ENCODE measurements at places on chromosomes 1 and 21.

DNA sequence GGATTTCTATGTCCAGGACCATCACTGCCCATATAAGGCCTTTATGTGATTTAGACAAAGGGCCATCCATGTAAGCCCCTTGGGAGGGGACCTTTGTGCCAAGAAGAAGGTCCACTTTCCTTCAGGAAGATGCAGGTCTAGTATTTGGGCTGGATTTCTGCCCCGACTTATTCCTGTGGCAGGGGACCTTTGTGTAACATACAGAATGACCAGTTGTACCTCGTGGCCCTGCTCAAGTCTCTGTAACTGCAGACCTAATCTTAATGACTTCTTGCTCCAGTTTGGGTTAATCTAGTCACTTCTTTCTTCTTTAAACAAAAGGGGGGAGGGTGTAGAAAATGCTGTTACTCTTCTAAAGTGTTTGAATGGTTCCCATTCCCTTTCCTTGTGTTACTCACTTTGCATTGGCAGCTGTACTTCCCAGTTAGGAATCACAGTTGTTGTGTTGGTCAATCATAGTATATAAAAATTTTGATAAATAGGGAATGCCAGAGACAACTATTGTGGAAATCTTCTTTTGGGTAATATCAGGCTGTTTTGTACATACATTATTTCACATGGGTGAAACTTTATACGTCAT is 54.2 kb downstream of the MIGA1 start:
- DNase-seq = no peak

- no peak for DNase-seq
These were observed 51.3 kb upstream of the IVNS1ABP start for GRCh38 chr1:185368313-185368855.

- DNase-seq = no peak
These were observed 1.1 kb upstream of the ATP8B2 start for GRCh38 chr1:154324241-154324640.

DNA sequence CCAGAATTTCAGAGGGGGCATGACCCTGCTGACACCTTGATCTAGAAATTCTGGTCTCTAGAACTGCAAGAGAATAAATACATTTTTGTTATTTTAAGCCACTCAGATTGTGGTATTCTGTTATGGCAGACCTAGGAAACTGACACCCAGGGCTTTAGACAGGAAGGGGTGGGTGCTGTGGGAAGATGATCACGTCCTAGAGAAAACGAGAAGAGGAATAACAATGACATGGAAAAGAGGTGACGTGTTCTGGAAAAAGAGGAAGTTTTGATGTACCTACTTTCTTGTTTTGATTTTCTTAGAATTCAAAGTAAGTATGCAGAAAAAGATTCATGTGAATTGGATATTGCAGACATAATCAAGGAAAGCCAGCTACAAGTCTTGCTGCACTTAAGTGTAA is 232.9 kb upstream of the RUNX1 start:
- no peak for DNase-seq

DNA sequence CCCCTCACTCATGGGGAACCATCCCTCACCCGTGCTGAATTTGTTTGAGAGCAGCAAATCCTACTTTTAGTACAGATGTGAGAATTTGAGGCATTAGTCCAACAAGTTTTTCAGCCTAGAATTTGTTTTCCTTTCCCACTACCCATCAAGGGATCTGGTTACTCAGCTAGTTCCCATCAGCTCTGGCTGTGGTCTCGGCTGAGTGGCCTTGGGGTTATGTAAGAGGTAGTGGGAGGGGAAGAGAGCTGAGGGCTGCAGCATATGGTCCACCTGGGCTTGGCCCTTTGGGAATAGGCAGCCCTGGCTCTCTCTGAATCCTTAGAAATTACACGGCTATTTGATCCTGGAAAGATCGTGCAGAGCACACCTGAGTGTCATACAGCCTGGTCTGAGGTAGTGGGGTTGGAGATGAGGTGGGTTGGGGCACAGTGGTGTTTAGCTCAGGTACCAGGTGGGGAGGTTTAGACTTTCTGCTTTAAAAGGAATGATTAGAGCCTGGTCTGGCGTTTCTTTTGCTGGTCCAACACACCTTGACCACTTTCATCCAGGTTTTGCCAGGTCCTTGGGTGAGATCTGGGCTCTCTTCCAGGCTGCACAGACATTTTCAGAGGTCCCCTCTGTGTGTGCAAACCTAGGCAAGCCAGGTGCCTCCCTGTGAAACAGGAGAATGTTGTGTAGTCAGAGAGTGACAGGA is 4.2 kb downstream of the GSTM4 start:
- no peak for DNase-seq

- no peak for DNase-seq
These were observed 1.7 kb downstream of the CEP170 start for GRCh38 chr1:243253211-243253925.

- DNase-seq = no peak
These were observed 15.2 kb downstream of the NR5A2 start for GRCh38 chr1:200042552-200043335.

GRCh38 chr1:36942148-36942547 is 92.2 kb downstream of the GRIK3 start:
- no peak for DNase-seq

DNA sequence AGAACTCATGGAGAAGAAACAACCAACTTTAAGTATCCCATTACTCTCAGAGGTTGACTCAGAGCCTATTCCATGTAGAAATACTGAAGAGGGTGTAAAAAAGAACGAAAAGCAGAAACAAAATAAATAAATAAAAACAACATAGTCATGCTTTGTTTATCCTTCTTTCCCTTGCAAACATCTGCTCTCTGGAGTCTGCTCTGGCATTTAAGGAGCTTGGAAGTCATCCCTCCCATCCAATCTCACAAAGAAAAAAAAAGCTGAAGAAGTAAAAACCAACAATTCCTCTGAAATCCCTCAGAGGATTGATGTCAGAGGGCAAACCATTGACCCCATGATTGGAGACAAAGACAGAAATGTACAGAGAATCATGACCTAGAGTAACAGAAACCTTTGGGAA is 302.6 kb upstream of the GREM2 start:
- no peak for DNase-seq

- no peak for DNase-seq
These were observed 113.9 kb downstream of the DSCAM start for GRCh38 chr21:40733024-40733397.

- DNase-seq = no peak
These were observed 40.8 kb upstream of the EFHD2 start for GRCh38 chr1:15368888-15369287.

DNA sequence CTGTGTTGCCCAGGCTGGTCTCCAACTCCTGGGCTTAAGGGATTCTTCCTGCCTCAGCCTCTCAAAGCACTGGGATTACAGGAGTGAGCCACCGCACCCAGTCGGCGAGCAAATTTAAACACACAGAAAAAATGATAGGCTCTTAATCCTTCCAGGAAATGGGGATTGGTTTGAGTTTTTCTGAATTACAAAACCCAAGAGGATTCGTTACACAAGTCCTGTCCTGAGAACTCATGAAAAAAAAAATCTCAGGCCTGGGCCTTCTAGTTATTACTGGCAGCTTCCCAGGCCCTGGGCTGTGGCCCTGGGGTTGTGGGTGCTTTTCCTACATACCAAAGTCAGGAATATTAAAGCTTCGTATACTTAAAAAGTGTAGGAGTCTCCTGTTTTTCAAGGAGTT is 6.3 kb upstream of the IFNGR2 start:
- DNase-seq = no peak

- no peak for DNase-seq
These were observed 102.9 kb downstream of the VAV3 start for GRCh38 chr1:107862064-107862463.

GRCh38 chr1:234544087-234544579 is 65.2 kb upstream of the TARBP1 start:
- DNase-seq = no peak

- no peak for DNase-seq
These were observed 89.6 kb downstream of the NAV1 start for GRCh38 chr1:201628490-201628889.

- DNase-seq = no peak
These were observed 140.1 kb downstream of the TOMM20 start for GRCh38 chr1:234988536-234988935.

- no peak for DNase-seq
These were observed 30.2 kb downstream of the LPAR3 start for GRCh38 chr1:84862810-84863251.

DNA sequence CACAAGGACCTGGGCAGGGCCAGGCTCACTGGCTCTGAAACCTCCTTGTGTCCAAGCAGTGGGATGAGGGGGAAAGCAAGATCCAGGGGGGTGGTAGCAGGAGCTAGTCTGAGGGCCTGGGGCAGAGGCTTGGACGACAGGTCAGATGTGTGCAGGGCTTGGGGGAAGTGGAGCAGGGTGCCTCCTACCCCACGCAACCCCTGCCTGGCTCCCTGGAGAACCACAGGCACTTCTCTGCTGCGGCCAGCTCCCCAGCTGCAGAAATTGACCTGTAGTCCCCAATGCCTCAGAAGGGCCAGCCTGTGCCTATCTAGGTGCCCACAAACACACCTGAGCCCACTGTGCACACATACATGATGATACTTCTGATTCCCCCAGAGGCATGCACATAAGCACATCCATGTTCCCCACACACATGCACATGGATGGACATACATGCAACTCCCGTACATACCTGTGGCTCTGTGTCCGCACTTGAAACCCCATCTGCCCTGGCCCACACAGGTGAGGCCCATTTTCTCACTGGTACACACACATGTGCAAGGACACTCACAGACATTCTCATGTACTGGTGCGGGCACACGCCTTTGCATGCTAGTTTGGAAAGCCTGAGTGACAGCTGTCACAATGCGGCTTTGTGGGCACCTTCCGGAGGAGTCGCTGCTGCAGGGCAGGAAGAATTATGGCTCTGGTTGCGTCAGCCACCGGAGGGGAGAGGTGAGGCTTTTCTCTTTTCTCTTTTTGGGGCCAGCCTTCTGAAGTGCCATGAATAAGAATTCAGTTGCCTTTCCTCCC is 247.2 kb upstream of the CSF3R start:
- DNase-seq = no peak

GRCh38 chr1:182268669-182269068 is 122.9 kb downstream of the GLUL start:
- DNase-seq = no peak

DNA sequence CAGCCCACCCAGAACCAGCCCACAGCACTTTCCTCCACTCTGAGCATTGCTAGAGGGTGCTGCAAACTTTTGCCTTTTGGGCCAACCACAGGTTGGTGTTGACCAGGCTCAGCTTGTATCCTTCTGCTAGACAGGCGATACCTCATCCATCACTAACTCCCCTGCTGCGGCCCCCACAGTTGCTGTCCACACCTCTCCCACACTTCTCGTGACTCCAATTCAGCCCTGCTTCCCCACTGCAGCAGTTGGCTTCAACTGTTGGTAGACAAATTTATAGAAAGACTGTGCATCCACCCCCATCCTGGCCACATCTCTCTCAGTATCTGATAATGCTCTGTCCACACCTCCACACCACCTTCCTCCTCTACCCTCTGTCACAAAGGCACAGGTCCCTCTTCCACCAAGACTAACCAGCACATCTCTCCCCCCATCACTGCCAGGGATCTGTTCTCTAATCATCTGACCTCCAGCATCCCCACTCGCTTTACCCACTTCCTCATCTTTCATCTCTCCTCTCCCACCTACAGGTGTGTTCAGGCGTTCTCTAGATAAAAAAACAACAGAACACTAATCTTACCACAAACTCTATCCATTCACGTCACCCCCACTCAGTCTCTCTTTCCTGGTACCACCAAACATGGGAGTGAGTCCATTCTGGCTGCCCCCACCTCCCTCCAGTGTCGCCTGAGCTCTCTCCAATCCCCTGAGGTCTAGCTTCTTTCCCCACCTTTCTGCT is 15.8 kb upstream of the SLC25A44 start:
- no peak for DNase-seq

DNA sequence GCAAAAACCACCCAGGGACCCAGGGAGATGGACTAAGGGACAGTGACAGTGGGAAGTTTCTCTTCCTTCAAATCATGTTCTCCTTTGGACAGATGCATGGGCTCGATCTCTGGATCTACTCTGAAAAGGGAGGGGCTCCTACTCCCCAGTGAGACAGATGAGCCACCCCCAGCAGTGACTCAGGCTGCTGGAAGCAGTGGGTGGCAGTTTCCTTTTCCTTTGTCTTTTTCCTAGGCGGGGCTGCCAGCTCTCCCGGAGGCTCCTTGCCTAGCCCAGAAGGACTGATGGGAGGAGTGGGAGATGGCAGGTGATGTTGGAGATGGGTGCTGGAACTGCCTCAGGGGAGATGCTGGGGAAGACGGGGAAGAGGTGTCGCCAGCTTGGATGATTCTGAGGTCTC is 41.0 kb upstream of the IGSF21 start:
- no peak for DNase-seq

DNA sequence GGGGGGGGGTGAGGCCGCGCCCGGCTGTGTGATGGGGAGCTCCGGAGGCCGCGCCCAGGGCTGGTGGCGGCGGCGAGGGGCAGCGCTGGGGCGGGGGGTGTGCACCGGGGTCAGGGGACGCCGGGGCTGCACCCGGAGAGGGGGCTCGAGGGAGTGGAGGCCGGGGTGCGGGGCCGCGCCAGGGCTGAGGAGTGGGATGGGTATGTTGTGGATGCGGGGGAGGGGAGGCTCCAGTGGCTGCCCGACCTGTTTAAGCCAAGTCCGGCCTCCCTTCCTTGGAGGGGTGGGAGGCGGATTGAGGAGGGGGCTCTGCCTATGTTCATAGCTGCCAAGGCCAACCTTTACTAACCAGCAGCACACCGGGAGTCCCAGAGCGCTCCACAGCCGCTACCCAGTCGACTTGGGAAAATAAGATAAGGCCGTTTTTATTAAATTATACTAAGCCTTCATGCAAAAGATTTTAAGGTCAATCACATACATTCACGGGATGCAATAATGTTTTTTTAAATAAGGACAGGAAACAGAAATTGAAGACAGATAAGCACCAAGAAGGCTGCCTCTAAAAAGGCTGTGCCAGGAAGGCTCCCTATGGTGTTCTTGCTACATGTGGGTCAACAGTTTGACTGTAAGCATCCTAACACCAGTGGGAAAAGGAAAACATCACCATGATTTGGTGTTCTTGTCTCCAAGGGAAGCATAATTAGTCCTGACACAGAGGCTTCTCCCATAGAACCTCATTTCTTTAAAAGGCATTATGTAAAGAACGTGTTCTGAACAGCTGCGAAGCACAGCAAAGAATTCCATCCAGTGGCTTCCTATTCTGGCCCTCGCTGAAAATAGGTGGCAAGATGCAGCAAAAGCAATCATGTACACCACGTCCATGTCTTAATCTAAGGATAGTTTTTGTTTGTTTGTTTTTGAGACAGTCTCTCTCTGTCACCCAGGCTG is 626 bp upstream of the HLCS start:
- no peak for DNase-seq

GRCh38 chr1:24074817-24075589 is 36.9 kb downstream of the MYOM3 start:
- DNase-seq = no peak

GRCh38 chr1:117631359-117632160 is 25.7 kb downstream of the TENT5C start:
- DNase-seq = no peak

Data from stimulated activated CD4-positive, alpha-beta T cell treated with anti-CD3 and anti-CD28 coated beads, Interleukin-1b, Interleukin-23, amount 100 ng/mL, for 1 hour (primary cell).